ENCODE measurements at places on chromosomes 6 and 20.

DNA sequence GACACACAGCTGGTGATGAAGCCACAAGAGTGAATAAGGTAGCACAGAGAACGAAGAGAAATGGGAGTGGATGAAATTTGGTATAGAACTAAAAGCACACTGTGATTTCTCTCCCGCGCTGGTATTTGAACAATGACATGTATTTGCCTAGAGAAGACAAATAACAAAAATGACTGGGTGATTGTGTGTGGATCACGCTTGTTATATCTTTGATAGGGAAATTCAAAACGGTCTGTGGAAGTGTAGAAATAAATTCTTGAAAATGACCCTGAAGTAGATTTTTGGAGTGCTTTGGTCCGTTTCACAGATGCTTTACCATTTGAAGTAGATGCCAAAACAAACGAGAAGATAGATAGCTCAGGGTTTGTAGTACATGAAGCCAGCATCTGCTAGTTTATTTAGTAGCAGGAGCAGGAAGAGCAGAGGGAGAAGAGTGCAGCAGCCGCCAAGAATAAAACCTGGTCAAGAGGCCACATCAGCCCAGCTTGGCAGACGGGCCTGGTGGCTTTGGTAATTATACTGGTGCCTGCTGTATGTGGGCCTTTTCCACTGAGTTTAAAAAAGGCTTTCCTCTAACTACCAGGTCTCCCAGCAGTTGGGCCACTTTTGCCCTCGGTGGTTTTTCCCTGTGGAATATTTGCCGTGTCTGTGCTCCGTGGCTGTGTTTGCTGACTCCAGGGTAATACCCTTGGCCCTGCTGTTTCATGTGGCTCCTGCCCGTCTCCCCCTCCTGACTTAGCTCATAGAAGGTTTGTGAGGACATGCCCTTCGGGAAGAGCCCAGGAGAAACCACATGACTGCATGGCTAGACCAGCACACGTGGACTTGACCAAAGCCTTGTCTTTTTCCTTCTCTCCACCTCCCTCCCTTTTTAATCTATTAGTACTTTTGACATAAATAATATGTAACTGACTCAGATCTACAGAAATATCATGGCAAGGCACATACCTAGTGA lies 294.0 kb downstream of the SOX4 start:
- no peak for DNase-seq

DNA sequence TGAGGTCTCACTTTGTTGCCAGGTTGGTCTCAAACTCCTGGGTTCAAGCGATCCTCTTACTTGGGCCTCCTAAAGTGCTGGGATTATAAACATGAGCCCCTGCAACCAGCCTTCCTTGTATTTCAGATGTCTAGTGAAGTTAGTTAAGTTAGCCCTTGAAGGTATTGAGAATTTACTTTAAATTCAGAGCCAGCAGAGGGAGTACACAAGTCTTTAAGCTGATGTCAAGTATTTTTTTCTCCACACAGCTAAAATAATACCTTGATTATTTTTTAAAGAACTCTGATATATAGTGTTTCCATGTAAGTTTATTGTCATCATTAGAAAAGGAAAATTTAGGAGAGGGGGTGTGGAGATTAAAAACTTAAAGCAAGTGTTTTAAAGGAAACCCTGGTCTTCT lies 9.8 kb downstream of the FOXO3 start:
- peak; percentile 61 for DNase-seq

DNA sequence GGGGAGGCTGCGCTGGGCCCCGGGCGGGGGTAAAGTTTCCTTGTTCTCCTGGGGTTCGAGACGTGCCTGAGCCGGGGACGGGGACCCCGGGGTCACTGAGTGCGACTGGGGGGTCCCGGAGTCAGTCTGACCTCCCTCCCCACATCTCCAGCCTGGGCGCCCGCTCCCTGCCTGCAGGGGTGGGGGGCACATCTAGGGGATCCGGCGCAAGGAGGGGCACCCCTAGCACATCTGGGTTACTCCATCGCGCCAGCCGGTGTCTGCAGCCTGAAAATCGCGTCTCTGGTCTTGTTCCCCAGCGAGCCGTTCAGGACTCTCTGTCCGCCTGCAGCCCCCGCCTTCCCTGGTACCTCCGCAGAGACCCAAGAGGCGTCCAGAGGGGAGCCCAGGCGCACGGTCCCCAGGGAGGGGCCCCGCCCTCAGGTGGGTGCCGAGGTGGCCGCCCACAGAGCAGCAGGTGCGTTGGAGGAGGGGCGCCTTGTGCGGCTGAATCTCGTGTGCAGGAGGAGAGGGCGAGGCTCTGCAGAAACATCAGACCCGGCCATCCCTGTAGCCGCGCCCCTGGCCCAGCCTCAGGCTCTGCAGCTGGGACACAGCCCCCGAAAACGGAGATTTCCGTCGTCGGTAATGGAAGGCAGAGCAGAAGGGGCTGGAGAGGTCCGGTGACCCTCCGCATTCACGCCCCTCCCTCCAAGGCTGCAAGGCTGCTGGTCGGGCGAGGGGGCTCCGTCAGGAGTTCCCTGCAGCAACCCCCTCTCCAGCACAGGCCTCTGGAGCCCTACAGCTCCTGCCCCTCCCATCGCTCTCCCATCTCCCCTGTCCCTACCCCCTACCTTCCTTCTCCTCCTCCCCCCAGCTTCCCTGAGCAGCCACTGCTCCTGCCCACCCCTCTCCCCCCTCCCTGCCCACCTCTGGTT lies 628 bp upstream of the CHRNA4 start:
- DNase-seq: no peak

DNA sequence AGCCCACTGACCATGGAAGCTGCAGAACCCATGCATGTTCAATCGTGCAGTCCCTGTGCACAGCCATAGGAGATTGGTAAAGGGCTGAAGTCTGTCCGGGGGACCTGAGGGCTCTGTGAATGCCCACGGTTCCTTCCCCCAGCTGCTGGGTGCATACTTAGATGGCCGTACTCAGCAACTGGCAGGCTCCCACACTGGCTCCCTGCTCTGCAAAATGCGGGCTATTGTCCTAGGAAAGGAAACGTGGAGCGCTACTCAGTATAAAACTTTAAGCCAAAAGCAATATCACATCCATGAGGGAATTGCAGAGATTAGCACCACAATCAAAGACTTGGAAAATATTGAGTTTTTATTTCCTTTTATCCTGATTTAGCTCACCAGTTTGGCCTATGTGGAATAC lies 202.0 kb downstream of the WDR27 start:
- DNase-seq: no peak

DNA sequence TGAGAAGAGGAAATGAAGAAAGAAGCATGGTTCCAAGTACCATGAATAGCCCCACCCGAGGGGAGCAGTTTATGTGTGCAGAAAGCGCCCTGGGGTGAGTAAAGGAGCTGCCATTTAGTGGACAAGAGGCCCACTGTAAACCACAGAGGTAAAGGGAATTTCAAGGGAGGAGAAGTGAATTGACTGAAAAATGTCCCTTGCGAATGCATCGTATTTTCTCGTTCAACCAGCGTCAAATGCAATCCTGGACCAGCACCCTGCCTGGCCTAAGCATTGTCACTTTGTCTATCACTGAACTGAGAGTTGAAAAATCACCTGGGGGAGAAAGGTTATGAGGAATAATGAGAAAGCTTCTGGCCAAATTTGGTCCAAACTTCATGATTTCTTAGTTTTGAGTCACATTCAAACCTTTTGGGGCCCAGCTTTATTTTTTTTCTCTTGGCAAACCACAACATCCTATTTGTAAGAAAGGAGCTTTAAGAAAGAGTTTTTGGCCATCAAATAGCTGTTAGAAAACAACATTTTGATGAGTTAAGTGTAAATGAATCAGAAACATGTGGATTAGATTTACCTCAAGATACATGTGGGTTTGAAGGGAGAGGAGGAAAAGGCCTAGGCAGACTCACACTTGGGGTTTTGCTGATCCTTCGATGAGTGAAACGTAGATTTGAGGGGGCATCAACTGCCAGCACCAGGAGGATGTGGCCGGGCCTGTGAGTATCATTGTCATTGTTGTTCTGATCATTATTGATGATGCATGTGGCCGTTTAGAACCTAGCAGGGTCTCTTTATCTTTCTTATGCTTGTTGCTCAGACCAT lies 214.0 kb downstream of the CLIC5 start:
- DNase-seq: no peak

DNA sequence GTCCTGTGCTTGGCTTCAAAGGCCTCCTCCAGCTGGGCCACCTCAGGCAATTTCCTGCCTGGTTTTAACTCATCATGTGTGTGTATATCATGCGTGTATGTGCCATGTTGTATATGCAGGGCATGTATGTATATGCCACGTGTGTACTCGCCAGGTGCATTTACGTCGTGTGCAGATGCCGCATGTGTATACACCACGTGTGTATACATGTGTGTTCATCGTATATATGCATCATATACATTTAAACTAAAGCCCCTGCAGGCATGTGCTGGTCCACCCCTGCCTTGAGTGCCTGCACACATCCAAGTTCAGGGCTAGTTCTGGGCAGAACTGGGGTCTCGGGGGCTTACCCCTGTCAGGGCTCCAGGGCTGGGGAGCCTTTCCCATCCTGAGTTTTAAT lies 54.0 kb upstream of the SMOC2 start:
- DNase-seq: no peak

All from hematopoietic multipotent progenitor cell treated with erythropoietin and hydrocortisone succinate and interleukin-3 and kit ligand, for 4 days (in vitro differentiated cells).